Ureter (tissue), 1 donor: ENCODE measurements at places on chromosomes 5 and 9. TPM values are rescaled to one million over a fixed set of nuclear protein-coding genes. Genes with fewer than 3 reads are reported as not detected.

TMEM232 gene
- total RNA-seq, result 5.7 TPM

INSL4 gene
- total RNA-seq, result not detected

RAB3C gene
- 5.8 TPM for total RNA-seq

CCDC171 gene
- 4.5 TPM for total RNA-seq

TPPP gene
- 7.5 TPM for total RNA-seq

SPATA31E1 gene
- total RNA-seq, result not detected

CHSY3 gene
- total RNA-seq, result 0.96 TPM

LOX gene
- total RNA-seq, result 6.5 TPM
